ENCODE measurements at places on chromosomes 12 and 14.

- DNase-seq: no peak
Observed at GRCh38 chr14:75144944-75145343, 18.1 kb upstream of the NEK9 start.

DNA sequence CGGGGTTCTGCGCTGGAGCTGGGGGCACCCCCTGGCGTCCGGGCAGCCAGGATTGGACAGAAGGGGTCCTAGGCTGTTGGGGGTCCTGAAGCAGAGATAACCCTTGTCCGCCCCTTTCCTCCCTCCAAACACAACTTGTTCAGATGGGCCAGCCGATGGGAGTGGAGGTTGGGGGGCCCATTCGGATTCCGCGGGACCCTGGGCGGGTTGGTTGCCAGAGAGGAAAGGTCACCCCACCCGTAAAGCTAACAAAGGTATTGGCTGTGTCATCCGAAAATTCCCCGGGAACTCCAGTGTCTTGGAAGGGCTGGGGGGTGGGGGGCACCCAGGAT, 1.3 kb downstream of the FAM222A start:
- DNase-seq: no peak

- DNase-seq: no peak
Observed at GRCh38 chr14:44970907-44971306, 8.9 kb downstream of the TOGARAM1 start.

- DNase-seq: no peak
Observed at GRCh38 chr14:39665075-39665475, 232.8 kb upstream of the FBXO33 start.

GRCh38 chr14:102930138-102930752, 7.8 kb downstream of the AMN start:
- peak; percentile 35 for DNase-seq

DNA sequence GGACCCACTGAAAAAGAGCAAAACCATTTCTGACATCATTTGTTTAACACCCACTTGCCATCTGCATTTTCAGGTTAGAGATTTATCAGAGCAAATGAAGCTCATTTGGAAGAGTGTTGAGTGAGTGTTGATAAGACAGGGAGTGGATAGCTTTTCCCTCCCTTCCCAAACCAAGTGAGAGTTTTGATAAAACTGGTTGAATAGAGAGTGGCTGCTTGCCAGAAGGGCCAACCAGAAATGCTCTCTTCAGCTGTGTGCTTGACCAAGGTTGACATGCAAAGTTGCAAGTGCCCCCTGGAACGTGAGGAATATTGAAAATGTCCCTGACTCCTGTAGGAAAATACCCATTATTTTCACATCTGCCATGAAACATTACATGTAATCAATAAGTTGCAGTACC, 1487.0 kb upstream of the FLRT2 start:
- DNase-seq: no peak

DNA sequence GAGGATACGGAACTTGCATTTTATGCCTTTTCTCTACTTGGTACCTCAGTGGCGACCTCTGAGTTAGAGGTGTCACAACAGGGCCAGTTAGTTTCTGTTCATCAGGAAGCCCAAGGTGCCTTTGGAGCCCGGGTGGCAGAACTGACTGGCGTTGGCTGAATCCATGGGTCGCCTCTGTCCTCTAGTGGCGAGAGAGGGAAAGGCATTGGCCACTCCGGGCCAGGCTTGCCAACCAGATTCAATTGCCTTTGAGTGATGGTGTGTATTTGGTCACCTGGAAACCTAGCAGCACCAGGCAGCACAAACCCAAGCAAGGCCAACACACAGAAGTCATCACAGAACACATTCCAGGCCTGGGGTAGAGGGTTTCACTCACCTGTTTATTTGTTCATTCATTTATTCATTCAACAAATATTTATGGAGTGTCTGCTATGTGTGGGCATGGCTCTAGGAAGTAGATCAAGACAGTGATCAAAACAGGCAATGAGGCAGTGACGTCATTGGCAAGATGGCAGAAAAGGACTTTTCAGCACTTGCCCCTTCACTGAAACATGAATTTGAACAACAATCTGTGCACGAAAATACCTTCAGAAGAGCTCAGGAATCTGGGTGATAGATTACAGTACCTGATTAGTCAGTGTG, 40.5 kb upstream of the KCNA5 start:
- DNase-seq: peak; percentile 78

DNA sequence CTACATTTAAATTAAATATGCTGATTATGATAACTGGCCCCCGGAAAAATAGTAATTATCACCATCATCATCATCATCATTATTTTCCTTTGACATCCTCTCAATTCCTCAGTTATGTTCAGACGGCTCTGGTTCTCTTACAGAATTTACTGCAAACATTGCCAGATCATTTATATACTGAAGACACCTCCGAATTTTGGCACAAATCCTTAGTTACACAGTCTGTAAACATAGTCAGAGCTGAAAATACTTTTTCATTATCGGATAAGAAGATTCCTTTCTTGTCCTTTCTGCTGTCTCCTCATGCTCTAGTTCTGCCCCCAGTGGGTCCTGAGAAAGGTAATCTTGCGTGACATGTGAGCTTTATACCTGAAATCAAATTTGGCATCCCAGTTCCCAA, 40.3 kb upstream of the CCDC60 start:
- DNase-seq: no peak

DNA sequence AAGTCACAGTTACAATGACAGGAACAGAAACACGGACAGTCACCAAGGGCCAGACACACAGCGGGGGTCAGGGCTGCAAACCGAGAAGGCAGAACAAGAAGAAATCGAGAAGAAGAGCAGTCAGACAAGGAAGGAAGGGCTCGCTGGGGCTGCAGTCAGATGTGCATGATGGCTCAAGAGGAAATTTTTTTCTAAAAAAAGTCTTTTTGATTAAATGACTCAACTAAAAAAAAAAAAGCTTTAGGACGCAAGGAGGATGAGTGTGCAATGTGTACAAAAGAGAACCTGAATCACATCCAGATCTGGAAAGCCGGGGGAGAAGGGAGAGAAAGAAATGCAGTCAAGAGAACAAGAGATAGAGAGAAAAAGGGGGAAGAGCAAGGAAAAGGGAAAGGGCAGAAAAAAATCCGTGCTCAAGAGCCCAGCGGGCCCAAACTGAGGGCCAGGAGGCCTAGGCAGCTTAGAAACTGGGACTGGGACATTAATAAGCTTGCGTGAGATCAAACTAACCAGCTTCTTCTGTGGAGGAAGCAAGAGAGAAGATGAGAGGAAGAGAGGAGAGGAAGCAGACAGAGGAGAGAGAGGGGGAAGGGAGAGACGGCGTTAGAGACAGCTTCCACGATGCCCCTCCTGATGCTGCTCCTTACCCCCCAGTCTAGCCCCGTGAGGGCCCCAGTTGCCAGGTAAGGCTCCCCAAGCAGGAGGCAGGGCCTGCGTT, 6.7 kb downstream of the IFFO1 start:
- no peak for DNase-seq

DNA sequence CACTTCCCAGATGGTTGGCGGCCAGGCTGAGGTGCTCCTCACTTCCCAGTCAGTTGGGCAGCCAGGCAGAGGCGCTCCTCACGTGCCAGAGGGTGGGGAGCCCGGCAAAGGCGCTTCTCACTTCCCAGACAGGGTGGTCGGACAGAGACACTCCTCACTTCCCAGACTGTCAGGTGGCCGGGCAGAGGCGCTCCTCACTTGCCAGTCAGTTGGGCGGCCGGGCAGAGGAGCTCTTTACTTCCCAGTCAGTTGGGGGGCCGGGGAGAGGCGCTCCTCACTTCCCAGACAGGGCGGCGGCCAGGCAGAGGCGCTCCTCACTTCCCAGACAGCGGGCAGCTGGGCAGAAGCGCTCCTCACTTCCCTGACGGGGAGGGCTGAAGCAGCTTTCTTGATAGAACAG, 143.0 kb upstream of the ARID2 start:
- DNase-seq: no peak

- no peak for DNase-seq
Observed at GRCh38 chr14:93858896-93859295, 68.2 kb upstream of the FAM181A start.

DNA sequence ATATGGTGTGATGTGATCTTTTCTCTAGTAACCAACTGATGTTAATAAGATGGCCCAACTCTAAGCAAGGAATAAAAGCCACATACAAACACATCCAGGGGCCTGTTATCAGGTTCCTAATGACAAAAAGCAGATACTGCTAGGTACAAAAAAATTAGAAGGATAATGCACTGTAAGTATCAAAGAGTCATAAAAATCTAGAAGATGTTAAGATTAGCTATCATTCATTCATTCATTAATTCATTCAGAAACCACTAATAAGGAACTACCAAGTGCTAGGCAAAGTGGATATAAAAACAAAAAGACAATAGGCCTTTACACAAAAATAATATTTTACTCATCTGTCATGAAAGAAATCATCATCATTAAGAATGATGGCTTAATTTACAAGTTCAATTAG, 21.6 kb downstream of the ATF7 start:
- DNase-seq: no peak

- DNase-seq: no peak
Observed at GRCh38 chr12:5013266-5013730, 30.4 kb upstream of the KCNA5 start.

- DNase-seq: peak; percentile 19
Observed at GRCh38 chr12:42332301-42333285, 6.6 kb downstream of the PPHLN1 start.

DNA sequence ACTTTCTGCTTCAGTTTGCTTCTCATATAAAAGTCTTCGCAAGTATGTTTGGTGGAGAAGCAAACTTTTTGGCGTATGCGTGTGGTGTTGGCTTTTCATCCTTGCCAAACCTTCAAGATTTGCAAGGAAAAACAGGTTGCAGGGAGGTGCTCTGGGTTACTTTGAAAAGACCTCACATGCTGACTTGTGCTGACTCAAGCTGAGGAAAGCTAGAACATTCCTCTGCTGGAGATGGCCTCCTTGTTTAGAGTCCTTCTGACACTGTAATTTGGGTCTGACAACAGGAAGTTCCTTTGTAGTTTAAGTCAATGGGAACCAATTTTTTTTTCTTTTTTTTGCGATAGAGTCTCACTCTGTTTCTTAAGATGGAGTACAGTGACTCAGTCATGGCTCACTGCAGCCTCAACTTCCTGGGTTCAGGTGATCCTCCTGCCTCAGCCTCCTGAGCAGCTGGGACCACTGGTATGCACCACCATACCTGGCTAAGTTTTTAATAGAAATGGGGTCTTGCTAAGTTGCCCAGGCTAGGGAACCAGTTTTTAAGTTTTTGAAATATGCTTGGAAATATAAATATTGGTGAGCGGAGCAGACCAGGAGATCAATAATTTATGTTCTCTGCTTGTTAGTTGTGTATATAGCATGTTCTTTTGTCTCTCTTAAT, 2.6 kb upstream of the ACACB start:
- no peak for DNase-seq

DNA sequence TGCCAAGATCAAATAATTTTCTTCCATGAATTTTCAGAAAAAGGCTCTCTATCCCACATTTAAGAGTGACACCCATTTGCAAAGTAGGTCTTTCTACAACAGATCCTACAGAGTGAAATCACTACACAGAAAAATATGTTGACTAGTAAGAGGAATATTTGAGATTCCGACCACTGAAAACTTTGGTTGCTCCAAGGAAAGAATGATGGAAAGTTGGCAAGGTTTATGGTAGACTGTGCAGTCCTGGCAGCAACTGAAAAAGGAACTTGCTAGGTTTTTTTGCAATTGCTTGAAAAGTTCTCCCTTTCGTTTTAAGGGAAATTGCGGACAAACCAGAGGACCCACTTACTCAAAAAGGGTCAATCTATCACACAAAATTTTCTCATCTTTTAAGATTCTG, 83.1 kb upstream of the TSPAN8 start:
- no peak for DNase-seq

- DNase-seq: no peak
Observed at GRCh38 chr12:90290980-90291975, 582.6 kb upstream of the ATP2B1 start.

DNA sequence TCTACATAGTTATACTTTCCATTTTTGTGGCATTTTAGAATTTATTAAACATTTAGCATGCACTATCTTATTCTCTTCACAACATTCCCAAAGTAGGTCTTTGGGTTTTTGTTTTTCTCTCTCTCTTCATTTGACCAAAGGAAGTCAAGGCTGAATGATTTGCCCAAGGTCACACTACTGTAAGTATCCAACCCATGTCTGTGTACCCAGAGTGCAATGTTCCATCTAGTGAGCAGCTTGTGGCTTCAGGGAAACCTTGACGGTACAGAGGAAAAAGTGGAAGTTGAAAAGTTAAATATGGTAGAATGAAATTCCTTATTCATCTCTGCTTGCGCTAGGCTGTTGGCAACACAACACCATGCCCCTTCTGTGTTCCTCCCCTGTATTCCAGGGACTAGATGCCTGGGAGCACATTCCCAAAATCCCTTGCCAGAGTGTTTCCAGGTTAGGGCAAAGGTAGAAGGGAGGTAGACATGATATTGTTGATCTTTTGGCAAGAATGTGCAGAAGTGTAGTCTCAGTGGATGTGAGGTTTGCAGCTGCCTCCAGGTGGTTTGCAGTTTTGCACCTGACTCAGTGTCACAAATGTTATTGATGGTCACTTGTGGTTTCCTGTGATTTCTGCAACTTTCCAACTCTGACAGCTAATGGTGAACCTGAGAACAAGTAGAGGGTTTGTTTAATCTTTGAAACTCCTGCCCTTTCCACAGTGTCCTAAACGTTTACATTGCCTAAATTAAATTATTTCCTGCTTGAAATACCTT, 196.7 kb downstream of the RMST start:
- no peak for DNase-seq

- DNase-seq: no peak
Observed at GRCh38 chr12:1928439-1929121, 10.1 kb upstream of the CACNA2D4 start.
